T-helper 9 cell (primary cell): ENCODE measurements at places on chromosomes 2 and 18.

- DNase-seq, result no peak
These were observed 33.1 kb upstream of the GTF2A1L start for GRCh38 chr2:48584551-48584950.

DNA sequence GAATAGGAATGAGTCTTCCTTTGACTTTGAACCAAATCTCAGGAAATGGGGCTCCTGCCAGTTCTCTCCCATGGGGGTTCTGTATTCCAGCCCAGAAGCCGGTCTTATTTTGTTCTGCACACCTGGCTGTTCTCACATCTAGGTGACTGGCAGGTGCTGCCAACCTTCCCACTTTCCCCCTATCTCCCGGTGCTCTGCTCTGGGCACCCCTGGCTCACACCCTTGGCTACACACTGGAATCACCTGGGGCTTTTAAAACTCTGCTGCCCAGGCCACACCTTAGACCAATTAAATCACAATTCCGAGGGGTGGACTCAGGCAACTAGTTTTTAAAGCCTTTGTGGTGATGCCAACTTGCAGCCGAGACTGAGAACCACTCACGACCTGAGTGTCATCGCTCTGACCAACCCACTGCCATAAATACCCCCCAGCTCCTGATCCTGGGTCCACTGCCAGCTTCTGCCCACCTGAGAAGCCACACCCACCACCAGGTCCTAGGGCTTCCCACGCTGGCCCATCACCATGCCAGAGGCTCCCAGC lies 69.2 kb downstream of the KCNF1 start:
- no peak for DNase-seq

DNA sequence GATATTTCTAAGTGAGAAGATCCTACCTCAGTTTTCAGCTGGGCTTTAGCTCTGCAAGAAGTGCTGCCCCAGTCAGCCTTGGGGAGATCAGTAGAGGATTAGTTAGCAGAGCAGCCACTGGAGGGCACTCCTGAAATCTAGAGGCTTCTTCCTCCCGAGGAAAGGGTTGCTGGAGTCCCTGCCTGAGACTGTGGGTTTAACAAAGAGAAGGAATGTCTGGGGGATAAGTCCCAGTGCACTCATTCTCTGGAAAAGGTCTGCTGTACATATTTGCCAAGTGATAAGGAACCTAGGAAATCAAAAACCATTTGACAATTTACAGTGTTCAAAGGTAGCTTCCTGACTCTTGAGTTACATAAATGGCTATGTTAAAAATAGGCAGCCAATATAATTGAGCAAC lies 207.2 kb downstream of the SLC8A1 start:
- DNase-seq, result no peak

DNA sequence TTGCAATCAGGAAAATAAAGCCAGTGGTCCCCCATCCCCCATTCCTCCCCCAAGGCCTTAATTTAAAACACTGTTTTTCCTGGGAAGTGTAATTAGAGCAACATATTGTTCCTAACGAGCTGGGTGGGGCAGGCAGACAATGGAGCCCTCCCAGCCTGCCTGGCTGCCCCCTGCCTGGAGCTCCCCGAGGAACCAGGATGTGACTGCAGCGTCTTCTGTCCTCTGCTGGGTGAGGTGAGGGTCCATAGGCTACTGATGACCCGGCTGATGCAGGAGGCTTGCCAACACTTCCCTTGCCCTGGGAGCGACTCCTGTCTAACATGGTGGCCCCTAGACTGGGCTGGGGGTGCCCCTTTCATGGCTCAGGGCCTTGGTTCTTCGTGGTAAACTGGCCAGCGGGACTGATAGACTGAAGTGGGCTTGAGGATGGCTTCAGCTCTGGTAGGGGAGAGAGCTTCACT lies 152.4 kb downstream of the DYSF start:
- no peak for DNase-seq

DNA sequence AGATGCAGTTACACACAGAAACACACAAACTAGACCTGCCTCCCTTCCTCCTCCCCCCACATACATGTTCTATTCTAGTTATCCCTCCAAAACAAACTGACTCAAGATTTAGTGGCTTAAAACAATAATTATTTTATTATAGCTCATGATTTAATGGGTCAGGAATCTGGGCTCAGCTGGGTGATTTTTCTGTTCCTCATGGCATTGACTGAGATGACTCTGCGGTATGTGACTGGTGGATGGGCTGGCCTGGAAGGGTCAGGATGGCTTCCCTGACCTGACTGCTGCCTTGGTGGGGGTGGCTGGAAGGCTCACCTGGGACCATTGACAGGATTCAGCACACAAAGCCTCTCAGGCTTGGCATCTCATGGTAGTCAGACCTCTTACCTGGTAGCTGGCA lies 33.7 kb upstream of the NTSR2 start:
- DNase-seq, result no peak

DNA sequence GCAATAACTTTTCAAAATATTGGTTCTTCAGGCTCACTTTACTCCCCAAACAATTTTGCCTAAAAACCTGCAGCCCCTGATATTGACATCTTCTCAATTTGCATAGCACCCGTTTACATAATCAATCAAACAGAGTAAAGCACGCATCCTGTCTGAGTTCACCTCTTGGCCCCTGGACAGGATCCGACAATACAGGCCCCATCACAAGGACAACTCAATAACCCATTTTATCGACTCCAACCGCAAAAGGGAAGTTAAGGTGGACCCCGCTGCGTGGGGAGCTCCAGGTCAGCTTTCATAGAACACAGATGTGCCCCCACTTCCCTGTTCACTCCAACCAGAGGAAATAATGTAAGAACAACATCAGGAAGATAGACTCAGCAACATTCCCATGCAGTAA lies 44.7 kb downstream of the TTC32 start:
- DNase-seq, result no peak

GRCh38 chr18:58208207-58208932 lies 164.3 kb downstream of the NEDD4L start:
- DNase-seq, result no peak

DNA sequence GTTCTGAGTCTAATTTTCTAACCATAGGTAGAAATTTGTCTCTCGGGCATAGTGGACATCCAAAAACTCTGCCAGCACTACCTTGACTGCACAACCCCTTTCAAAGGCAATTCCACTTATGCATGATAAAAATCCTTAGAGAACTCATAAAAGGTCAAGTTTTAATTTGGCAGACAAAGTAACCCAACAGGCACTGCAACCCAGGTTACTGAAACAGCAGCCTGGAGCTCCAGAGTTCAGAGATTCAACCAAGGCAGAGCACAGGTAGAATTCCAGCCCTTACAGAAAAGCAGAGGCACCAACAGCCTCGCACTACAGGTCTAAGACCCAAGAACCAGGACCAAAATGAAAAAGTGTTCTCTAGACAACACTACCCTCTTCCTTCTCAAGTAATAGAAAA lies 1.8 kb downstream of the DTNB start:
- DNase-seq, result no peak

DNA sequence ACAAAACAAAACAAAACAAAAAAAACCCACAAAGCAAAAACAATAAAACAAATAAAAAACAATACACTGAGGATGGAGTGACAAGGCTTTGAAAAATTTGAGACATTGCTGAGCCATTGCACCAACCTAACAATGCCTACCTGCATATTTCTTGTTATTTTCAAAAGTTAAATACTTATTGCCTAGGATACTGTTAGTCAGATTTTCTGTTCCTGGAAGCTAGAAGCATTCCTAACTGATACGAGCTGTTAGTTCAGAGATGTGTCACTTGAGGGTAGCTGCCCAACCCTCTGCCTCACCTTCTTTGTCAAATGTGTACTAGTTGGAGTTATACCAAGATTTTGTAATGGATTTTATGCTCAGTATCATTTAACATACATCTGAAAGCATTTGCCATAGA lies 187.2 kb downstream of the TXNL1 start:
- no peak for DNase-seq

DNA sequence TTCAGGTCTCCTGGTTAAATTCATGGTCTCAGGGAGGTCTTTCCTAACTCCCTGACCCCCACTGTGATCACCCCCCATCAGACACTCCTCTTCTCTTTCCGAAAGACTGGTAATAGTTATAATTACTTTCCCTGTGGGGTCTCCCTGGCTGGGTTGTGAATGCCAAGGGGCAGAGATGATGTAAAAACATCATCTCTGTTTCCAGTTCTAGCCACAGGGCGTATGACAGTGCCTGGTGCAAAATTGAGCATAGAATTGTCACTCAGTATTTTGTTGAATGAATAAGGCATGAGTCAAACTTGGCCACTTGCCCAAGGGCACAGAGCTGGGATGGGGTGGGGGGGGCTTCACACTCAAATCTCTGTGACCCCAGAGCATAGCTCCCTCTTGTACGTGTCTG lies 65.2 kb downstream of the LTBP1 start:
- DNase-seq, result no peak

DNA sequence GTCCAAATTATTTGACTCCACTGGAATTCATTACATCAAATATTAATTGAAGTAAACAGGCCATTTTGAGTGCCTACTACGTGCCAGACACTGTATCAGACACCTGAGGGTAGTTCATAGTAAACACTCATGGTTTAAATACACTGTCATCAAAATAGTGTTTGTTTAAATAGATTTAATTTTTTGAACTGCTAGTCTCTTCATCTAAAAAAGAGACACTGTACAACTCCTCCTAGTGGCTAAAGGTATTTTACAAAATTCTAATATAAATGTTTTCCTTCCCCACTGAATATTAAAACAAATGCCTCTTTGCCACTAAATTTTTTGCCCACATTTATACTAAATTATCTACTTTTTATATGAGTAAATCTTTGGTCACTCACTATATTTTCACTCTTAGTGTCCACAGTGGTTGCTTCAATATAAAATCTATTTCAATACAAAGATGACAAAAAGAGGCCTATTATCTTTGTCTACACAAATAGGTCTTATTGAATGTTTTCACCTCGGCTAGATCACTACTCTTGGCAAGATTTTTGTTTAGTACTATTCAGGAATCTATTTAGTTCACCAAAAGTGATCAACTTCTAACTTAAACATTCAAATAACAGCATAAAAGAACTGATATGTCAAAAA lies 122.1 kb downstream of the TMEM247 start:
- no peak for DNase-seq

GRCh38 chr18:31429623-31430022 lies 17.9 kb upstream of the DSG3 start:
- no peak for DNase-seq

GRCh38 chr2:119455066-119455718 lies 23.5 kb downstream of the TMEM37 start:
- DNase-seq, result no peak

DNA sequence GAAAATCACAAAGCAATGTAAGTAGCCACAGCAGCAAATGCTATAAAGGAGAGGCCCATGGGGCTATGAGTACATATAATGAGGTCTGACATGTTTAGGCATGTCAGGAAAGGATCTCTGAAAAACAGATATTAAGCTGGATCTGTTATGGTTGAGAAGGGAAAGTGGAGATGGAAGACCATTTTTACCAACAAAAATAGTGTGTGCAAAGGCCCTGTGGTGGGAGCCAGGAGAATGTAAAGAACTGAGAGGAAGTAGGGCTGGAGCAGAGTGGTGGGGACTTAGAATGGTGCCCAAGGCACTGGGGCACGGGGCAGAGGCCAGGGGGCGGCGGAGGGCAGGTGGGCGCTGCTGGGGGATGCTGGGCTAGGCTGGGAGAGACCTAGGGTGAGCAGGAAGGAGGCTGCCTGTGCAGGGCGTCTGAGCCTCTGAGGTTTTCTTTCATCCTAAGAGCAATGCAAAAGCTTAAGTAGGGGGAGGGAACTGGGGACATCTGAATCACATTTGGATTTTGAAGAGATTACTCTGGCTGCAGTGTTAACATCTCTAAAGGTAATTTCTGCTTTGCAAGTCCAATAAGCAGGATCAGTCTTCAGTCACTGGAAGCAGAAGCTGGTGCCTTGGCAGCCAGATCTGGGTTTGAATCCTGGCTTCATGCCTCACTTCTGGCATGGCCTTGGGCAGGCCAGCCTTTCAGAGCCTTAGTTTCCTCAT lies 4.9 kb upstream of the AGFG1 start:
- no peak for DNase-seq

GRCh38 chr2:23363831-23364230 lies 21.1 kb upstream of the KLHL29 start:
- no peak for DNase-seq

- DNase-seq, result no peak
These were observed 5.9 kb upstream of the MAL start for GRCh38 chr2:95019572-95019971.

DNA sequence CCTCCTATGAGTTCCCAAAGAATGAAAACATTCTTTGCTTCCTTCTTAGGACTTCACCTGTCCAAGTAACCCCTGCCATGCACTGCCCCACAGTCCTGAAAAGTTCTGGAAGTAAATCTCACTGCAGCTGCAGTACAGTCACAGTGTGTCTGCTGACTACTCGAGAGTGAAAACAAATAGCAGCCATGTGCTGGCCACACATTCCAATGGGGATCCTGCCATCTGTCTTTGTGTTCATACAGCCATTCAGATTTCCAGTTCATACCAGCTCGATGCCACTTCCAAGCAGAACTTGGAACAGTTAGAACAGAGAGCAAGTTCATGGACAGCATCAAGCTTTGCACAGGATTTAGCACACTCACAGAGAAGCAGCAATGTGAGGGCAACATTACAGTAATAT lies 629.9 kb upstream of the ACVR2A start:
- DNase-seq, result no peak

GRCh38 chr18:7034924-7035323 lies 82.7 kb downstream of the LAMA1 start:
- DNase-seq, result no peak

DNA sequence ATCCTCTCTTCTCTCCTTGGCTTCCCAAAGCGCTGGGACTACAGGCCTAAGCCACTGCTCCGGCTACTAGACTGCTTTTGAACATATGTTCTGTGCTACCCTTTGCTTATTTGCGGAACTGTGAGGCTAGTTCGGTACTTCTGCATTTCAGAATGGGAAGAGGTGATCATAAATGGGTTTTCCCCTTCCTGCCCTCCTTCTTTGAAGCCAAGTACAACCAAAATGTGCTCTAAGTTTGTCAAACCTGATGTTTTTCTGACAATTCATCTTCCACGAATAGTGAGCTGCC lies 1.7 kb upstream of the ESCO1 start:
- DNase-seq, result no peak

DNA sequence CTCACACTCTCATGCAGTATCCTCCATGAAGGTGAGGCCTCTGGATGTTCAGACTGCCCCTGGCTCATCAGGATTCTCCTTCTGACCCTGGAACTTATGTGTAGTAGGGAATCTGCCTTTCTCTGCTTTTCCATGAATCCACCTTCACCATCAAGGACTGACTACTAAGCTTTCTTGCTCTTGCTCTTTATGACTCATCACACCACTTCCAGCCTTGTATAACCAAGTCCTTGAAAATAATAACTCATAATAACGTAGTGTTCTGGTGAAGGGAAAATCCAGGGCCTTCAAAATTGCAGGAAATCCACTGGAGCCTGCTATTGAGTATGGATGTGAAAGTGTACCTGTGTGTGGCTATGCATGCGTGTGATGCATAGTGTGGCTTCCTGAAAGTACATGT lies 11.3 kb upstream of the KCNS3 start:
- DNase-seq, result no peak

GRCh38 chr2:39494784-39495251 lies 57.7 kb upstream of the MAP4K3 start:
- no peak for DNase-seq

- no peak for DNase-seq
These were observed 83.3 kb downstream of the LIMS1 start for GRCh38 chr2:108617617-108618016.
